ENCODE measurements at places on chromosomes 11 and 22.

- DNase-seq, result no peak
Observed at GRCh38 chr11:32438866-32439489, 3.6 kb upstream of the WT1 start.

GRCh38 chr11:94272738-94273313, 31.6 kb upstream of the IZUMO1R start:
- no peak for DNase-seq

DNA sequence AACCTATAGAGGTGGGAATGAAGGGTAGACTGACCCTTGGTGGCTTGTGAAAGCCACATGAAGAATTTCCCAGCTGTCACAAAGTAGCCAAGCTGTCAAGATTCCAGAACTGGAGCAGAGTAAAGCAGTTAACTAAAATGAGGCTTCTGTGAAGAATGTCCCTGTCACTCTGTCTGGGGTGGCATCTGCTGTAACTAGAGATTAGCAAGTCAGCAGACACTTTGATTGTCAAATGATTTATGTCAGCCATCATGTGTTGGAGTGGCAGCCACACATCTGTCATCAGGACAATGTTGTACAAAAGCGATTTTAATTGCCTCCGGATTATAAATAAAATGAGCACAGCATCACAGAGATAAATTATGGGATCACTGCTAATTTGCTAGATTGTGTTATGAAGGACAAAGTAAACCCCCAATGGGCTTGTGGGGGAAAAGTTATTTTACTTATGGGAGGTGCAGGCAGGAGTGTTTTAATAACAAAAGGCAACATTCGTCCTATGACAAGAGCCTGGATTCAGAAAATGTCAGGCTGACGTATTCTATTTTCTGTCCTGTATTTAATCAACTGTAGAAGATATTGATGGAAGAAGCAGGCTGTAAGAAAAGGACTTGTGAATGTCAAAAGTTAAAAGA, 270.9 kb downstream of the FAM181B start:
- DNase-seq, result no peak

DNA sequence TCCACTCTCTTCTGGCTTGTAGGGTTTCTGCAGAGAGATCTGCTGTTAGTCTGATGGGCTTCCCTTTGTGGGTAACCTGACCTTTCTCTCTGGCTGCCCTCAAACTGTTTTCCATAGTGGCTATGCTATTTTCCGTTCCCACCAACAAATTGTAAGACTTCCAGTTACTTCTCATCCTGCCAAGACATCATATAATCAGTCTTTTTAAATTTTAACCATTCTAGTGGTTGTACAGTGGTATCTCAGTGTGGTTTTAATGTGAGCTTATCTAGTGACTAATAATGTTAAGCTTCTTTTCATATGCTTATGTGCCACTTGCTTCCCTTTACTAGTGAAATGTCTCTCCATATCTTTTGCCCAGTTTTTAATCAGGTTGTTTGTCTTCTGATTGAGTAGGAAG, 13.6 kb upstream of the TRIM29 start:
- no peak for DNase-seq

- no peak for DNase-seq
Observed at GRCh38 chr22:28002181-28002700, 83.2 kb upstream of the PITPNB start.

DNA sequence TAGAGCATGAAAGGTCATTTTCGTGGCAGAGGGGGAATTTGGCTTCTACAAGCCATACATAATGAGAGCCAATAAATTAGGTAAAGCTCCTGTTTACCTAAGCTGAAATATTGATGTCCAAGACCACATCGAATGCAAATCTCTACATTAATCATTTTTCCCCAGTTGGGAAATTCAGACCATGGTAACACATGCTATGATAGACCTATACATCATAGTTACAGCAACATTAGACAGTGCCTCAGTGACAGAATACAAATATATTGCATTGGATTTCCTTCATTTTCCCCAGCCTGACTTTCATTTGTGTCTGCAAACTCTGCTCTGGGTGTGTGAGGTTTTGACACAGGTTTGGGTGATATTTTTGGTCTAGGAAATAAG, 1079.7 kb upstream of the TENM4 start:
- DNase-seq, result no peak

GRCh38 chr11:128520206-128520887, 67.0 kb downstream of the ETS1 start:
- DNase-seq, result no peak

DNA sequence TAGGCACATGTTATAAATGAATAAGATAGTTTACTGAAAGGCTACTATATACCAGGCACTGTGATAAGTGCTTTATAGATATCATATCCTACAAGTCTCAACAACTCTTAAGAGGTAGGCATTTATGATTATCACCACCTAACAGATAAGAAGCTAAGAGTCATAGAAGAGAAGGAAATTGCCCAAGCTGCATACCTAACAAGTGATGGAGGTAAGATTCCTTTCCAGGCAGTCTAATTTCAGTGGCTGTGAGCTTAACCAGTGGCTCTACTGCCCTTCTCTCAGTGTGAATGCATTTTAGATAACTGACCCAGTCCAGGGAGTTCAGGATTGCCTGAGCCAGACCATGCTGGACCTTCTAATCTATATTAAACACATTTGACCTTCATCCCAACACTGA, 39.2 kb downstream of the HEPHL1 start:
- no peak for DNase-seq

GRCh38 chr11:45610627-45611026, 54.8 kb downstream of the CHST1 start:
- no peak for DNase-seq

- DNase-seq, result no peak
Observed at GRCh38 chr11:15863411-15863810, 492.9 kb downstream of the SOX6 start.

- no peak for DNase-seq
Observed at GRCh38 chr22:34592123-34592740, 473.7 kb upstream of the ISX start.

DNA sequence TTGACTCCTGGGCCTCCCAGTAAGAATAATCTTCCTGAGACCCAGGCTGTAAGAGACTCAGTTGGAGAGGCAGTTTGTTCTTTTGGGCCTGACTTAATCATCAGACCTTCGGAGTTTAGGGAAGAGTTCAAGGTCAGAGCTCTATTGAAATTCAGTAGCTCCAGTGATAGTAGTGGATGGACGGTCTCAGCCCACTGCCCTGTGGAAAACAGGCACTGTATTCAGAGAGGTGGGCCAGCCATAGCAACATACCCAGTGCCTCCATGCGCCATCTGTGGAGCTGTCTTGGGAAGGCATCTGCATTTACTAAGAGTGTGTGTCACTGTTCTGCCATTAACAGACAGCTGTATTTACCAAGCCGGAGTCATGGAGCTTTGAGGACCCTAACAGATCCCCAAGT, 2.9 kb downstream of the SMARCB1 start:
- no peak for DNase-seq

DNA sequence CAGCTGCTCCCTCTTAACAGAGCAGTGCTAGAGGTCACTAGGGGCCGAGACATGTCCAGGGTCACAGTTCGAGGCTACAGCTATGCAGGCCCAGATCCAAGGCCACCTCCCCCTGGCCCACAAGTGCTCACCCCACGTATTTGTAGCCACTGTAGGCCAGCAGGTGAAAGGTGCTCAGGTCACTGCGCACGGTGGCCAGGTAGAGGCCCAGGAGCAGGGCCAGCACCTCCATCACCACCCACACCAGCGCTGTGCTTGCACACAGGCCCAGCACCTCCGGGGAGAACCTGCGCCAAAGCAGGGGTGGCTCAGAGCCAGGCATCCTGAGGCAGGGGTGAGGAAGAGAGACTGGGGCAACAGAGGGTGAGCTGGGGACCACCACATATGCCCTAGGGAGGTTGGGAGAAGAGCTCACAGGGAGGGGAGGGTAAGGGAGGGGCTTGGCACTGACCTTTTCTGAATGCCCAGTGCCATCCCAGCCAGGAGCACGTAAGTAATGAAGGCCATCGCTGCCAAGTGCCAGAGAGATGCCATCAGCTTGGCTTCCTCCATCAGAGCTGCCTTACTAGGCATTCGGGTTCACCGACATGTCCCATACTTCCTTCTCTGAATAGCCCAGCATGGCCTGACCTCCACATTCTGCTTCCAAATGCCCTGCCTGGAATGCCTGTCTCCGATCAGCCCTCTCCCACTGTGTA, 3.5 kb downstream of the YIF1A start:
- no peak for DNase-seq

DNA sequence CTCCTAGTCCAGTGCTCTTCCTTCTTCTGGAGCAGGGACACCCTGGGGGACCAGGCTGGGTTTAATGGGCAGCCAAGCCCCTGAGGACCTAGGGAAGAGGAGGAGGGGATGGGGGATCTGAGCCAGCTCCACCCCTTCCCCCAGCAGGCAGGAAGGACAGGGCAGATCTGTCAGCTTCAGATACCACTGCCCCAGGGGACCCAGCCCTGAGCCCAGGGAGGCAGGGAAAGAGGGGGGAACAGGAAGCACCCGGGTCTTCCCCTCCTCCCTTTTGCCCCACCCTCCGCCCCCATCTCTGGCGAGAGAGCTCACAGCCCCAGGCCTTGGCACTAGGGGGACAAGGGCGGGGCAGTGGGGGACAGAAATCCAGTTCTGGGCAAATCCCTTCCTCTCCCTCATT, 11.7 kb upstream of the SOX10 start:
- DNase-seq, result no peak

- DNase-seq, result no peak
Observed at GRCh38 chr11:44329472-44330230, 19.7 kb upstream of the ALX4 start.

DNA sequence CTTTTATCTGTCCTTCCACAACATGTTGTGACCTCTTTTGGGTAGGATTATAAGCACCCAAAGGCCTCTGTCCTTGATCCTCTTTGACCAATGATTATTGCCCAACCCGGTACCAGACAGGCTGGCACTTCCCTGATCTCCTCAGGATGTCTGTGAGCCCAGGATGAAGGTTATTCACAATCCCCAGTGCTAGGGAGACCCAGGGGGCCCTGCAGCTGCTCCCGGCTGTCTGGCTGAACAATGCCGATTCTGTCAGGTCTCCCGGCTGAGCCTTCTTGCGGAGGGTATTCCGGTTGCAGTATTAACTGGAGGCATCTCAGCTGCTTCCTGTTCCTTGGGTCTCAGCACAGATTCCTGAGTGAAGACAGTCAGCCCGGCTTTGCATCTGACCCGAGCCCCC, 71.2 kb upstream of the CDON start:
- DNase-seq, result no peak

DNA sequence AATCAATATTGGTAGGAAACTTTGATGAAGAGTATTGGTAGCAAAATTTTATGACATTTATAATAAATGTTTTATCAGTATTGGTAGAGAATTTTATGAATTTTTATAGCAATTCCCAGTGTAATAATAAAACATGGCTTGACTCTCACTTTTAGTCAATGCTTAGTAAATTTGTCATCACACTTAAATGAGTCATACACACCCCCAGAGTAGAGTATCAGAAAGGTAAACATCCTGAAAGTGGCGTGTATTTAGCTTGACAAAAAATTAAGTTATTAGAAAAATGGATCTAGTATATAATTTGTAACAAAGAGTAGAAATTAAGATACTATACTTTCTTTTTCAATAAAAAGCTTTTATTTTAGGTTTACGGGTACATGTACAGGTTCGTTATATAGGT, 2.6 kb downstream of the MS4A3 start:
- DNase-seq, result no peak

DNA sequence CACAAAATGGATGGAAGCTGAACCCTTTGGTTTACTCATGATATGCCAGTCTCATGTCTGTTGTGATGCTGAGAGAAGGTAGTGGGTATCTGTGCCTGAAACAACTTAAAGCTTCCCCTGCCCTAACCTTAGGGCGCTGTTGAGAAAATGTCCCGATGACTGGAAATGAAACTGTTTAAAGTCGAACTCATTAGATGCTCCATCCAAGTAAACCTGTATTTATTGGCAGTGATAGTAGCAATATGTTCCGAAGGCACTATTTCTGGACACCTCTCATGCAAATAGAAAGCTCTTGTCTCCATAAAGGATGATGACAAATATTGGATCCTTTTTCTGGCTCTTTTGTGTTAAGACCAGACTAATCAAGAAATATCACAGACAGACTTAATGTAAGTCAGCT, 86.2 kb downstream of the GRAMD1B start:
- DNase-seq, result no peak

- no peak for DNase-seq
Observed at GRCh38 chr11:7904917-7905316, 26.2 kb downstream of the OR10A6 start.

DNA sequence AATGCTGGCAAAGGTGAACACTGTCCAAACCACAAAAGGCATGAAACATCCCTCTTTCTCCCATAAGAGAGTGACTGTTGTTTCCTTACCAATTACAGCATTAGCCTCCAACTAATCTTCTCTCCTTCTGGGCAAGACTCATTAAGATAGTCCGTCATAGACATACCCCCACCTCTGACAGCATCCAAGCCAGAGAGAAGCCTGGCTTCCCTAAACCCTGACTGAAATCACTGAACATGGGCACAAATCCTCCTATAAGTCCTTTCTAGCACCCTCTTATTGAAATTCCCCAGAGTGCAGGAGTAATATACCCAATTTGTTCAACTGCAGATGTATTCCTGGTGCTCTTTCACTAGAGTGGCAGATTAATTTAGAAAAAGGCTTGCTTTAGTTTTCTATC, 1.7 kb upstream of the RNASEH2C start:
- DNase-seq, result no peak

DNA sequence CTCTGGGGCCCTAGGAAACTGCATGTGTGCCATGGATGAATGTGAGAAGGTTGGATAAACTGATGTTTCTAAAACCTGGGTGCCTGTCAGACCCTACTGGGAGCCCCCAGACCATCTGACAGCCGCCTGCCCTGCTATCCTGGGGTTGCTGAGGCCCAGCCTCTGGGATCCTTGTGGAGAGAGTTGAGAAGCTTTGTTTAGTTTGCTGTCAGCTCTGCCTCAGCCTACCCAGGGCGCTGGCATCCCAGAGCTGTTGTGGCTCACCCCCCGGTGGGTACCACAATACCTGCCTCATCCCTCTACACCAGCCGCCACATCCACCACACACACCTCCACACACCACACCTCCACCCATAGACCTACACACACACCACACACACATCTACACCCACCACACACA, 38.5 kb upstream of the HMOX1 start:
- no peak for DNase-seq

DNA sequence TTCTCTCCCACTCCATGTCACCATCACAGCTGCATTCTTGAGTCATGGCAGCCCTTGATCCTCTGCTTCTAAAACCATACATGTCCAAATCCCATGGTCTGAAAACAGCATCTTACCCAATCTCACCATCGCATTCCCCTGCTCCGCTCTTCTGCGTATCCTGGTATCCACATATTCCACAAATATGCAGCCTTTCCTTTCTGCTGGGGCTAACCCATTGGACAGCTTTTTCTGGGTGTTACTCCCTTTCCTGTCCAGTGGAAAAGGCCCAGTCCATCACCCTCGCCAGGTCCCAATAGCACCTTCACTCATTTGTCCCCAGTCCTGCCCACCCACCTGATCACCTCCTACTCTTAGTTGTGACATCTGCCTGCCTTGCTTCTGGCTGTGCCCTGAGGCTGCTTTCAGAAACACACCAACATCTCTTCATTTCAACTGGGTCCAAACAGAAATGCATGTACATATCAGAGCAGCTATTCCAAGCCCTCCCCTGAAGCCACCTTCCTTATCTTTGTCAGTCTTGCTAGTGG, 237.6 kb upstream of the TBCEL start:
- DNase-seq, result no peak

- no peak for DNase-seq
Observed at GRCh38 chr11:84788220-84788619, 838.9 kb downstream of the DLG2 start.

Measured in stimulated activated CD4-positive, alpha-beta T cell treated with anti-CD3 and anti-CD28 coated beads, Interleukin-2, amount 100 ng/mL, for 24 hours (primary cell).